ENCODE measurements at places on chromosomes 12 and 14.

GRCh38 chr12:10395390-10395998 is 5.7 kb upstream of the KLRK1 start:
- no peak for DNase-seq

DNA sequence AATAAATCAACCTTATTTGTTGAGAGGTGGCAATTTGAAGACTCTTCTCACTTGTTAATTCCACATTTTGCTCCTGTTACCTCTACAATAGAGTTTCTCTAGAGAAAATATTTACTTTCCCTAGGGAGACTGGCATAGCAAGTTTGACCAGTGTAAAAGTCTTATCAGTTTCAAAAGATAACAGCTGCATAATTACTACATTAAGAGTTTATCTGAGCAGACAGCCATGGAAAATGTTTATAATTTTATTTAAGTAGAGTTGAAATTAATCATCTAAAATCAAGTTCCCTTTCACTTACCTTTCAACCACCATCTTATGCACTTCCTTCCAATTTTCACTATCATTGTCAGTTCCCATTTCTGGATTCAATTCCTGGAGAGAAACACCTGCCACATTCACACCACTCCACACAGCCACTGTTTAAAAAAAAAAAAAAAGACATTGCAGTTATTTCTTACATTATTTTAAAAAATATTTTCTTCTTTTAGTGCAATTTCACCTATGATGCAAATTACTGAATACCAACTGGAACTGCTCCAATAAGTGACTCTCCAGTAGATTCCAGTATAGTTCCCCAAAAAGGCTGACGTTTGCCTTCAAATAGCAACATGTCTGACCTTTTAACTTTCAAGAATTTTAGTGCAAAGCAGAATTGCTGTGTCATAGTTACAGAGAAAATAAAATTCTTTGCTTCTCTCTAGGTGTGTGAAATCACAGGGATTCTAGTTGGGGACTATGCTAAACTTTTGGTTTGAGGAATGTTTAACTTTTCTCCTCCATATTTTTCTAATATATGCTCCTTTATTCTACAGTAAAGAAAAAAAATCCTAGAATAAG is 19.4 kb downstream of the LDHB start:
- no peak for DNase-seq

- no peak for DNase-seq
These were observed 660 bp upstream of the MCRS1 start for GRCh38 chr12:49568442-49569162.

DNA sequence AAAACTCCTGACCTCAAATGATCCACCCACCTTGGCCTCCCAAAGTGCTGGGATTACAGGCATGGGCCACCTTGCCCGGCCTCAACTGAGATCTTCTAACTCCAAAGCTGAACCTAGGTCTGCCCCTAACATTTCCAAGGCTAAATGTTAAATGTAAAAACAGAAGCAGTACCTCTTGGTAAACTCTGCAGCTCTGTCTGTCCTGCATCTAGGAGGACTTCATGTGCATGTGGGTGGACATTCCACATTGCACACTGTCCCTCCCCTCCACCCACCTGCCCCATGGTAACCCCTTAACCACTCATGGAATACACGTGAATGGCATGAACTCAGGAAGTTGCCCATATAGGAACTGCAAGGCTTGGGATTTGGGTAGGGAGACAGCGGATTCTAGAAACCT is 33.1 kb downstream of the SNX6 start:
- no peak for DNase-seq

DNA sequence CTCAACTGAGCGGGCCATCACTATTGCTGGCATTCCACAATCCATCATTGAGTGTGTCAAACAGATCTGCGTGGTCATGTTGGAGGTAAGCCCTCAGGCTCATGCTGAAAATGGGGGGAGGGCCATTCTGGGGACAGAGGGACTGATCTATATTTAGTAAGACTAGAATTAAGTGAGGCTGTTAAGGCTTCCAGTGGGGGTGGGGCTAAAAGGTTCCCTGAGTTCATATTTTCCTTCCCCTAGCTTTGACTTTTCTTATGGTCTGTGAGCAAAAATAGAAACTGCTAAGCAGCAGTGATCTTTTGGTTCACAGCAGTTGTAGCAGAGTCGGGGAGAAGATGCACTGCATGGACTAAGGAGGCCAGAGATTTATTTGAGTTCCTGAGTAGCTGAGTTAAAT is 9.2 kb downstream of the PCBP2 start:
- DNase-seq = no peak

DNA sequence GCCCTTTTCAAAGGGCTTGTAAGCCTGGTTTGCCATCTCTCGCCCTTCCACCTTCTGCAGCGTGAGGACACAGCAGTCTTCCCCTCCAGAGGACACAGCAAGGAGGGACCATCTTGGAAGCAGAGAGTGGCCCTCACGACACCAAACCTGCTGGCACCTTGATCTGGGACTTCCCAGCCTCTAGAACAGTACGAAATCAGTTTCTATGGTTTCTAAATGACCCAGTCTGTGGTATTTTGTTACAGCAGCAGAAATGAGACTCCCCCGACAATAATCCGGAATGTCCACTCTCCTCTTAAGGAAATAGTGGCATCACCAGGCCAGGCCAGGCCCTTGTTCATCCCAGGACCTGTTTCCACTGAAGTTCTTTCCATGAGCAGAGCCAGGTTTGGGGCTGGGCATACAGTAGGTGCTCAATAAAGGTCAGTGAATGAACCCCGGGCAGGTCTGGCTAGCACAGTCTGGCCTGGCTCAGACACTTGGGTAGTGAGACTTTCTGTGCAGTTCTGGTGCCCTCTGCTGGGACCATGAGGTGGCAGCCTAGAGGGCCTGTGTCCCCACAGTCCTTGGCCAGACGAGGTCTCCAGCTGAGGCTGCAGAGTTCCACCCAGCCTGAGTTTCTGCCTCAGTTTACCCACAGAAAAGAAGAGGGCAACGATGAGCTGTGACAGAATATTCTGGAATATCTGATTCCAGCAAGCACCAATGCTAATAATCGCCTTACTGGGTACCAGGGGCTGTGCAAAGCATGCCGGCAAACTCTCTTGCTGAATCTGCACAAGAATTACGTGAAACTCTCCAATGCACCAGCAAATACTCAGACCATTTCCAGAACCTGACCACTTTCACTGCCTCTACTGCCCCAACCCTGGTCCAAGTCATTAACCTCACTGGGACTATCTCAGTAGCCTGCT is 14.0 kb downstream of the ABCB9 start:
- peak; percentile 93 for DNase-seq

- DNase-seq = no peak
These were observed 412.5 kb downstream of the ZFP36L1 start for GRCh38 chr14:68380329-68380741.

DNA sequence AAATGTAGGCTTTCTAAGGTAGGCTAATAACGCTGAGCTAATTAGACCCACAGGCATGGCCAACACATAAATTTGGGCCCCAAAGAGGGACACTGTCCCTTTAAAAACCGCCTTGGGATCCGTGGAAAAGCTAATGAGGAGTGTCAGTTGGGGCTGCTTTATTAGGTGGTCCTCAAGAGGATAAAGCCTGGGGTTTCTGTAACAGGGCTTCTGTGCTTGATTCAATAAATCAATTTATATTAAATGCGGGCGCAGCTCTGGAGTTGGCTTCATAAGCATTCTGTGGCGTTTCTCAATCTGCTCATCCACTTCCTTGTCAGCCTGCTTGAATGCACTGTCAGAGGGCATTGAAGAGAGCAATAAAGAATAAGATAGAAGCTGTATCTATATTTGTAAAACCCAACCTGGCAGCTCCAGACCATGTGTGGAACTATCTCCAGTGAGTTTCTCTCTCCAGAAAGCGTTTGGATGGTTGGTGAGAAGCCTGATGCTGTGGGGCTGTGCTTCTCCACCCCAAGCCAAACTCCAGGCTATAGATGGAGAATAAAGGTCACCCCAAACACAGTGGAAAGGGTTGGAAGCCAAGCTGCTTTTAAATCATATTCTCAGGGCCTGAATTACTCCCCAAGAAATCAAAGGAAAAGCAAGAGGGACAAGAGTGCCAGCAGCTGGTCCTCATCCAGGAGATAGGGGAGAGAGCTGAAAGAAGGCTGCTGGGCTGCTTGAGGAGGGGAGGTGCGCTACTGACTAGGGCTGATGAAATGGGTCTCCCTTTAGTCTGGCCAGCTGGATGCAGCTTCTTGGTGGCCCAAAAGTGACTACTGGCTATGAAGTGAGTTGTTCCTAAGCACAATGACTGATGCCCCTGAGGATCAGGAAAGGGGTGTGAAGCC is 222.0 kb downstream of the PPM1H start:
- DNase-seq = no peak

DNA sequence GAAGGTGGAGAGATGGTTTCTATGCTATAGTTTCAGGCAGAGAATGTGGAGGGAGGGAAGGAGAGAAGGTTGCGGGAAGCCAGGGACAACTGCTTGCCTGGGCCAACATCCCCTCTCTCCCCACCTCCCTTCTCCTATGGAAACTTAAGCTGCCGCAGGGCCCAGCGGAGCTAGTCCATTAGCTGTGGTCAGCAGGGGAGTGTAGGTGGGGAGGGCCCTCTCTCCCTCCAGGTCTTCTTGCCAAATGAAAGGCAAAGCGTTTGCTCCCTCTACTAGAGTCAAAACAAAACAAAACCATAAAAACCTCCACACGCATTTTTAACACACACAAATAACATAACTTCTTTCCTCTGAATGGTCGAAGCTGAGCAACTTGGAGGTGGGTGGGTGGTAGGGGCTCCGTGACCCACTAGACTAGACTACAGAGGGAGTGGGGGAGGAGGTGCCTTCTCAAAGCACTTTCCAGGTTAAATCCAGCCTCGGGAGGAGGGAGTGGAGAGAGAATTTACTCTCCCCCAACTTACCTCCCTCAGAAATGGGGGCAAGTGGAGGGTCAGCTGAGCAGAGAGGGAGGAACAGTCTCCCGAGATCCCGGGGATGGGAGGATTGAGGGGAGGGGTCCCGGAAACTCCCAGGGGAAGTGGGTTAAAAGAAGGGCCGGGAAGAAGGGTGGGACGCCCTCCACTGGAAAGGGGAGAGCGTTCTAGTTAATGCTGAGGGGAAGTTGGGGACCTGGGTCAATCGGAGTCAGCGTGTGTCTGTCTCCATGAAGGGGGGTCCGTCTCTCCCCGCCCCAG is 4.6 kb upstream of the CACNB3 start:
- no peak for DNase-seq

- DNase-seq = no peak
These were observed 200.3 kb downstream of the DPY19L2 start for GRCh38 chr12:63467951-63468350.

Measured in esophagus muscularis mucosa (tissue), 4 donors.